ENCODE measurements at places on chromosomes 11 and 22.

DNA sequence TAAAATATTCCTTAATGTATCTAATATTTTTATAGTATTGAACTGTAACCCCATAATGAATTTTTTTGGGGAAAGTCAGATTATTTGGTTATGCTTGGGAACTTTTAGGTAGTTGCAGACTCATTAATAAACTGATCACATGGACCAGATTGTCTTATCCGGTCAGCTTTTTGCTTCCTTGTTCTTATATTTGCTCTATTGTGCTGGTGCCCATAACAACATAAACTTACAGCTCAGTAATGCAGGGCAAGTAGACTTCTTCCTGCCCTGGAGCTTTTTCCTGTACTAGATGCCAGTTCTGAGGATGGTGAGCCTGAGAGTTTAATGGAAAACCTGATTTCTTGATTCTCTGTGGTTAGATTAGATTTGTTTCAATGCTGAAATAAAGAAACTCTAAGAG is 53.2 kb downstream of the MTMR3 start:
- DNase-seq: no peak

- DNase-seq: no peak
These were observed 1732.5 kb upstream of the RAG2 start for GRCh38 chr11:38330578-38330977.

- no peak for DNase-seq
These were observed 27.8 kb upstream of the CDON start for GRCh38 chr11:126090452-126090851.

- DNase-seq: no peak
These were observed 137.0 kb downstream of the SLC1A2 start for GRCh38 chr11:35282221-35282882.

DNA sequence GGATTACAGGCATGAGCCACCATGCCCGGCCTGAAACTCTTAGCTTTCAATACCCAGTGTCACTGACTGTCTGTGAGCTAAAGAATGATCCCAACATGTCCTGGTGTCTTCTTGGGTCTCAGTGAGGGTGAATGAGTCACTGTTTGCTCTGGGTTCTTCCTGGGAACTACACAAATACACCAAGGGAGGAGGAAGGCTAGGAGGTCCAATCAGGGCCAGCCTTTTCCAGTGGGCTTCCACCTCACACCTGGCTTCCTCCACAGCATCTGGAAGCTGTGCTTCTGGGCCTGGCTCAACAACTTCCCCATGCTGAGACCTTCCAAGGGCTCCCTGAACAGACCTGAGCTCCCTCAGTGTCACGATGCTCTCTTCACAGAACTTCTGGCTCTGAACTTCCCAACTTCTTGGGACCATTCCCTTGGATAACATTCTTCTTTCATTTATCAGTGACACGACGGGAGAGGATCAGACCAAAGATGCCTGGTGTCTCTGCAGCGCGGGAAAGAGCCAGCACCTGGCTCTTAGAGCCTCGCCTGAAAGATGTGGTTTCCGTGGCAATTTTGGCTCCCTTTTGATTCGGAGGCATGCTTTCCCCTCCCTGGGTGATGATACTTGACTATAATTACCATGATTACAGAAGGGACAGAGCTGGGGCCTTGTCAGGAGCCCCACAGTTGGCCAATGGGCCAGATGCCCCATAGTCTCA is 22.3 kb upstream of the CHRM4 start:
- DNase-seq: no peak

DNA sequence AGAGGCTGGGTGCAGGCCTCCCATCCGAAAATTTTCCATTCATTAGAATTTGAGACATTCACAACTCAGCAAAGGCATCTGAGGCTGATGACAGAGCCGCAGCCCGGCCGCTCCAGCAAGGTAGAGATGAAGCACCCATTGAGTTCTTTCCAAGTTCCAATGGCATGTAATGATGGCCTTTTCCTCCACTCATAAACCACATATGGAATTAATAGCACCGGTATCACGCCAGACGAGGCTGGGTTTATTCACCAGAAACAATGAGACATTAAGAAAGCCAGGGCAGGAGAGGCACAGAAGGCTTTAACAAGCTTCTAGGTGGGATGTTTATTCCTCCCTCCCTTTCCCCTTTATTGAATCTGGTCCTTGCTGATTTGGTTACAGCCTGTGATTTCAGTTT is 534.4 kb downstream of the MN1 start:
- no peak for DNase-seq

Data from activated naive CD4-positive, alpha-beta T cell (primary cell).